Glomerular endothelial cell (primary cell): ENCODE measurements at places on chromosomes 2 and 18. TPM values are rescaled to one million over a fixed set of nuclear protein-coding genes. Genes with fewer than 3 reads are reported as not detected.

Gene TMEFF2
- not detected in 2 replicates for total RNA-seq

Gene CCDC74B
- total RNA-seq, result 1.2 and 2.2 TPM in 2 replicates

Gene ABCG5
- not detected in 2 replicates for total RNA-seq

Gene SP140L
- total RNA-seq, result 15.0 and 34.2 TPM in 2 replicates

Gene EGR4
- total RNA-seq, result not detected in 2 replicates

Gene HYCC2
- total RNA-seq, result 6.2 and 11.0 TPM in 2 replicates

Gene INO80B
- total RNA-seq, result 17.2 and 21.7 TPM in 2 replicates

Gene OBSL1
- 11.9 and 20.6 TPM in 2 replicates for total RNA-seq

Gene LBH
- 21.4 and 23.0 TPM in 2 replicates for total RNA-seq

Gene UGT1A9
- total RNA-seq, result not detected in 2 replicates

Gene CREB1
- 28.1 and 47.6 TPM in 2 replicates for total RNA-seq

Gene SYT4
- not detected in 2 replicates for total RNA-seq

Gene RNF181
- total RNA-seq, result 231 and 261 TPM in 2 replicates

- no peak for DNase-seq
Observed at GRCh38 chr2:190446193-190446592, 38.0 kb downstream of the MFSD6 start.

GRCh38 chr18:21486905-21487437 is 113.5 kb downstream of the ESCO1 start:
- no peak for DNase-seq

GRCh38 chr2:120439637-120440384 is 93.9 kb downstream of the INHBB start:
- no peak for DNase-seq

- no peak for DNase-seq
Observed at GRCh38 chr2:29281086-29281915, 166.1 kb downstream of the CLIP4 start.

DNA sequence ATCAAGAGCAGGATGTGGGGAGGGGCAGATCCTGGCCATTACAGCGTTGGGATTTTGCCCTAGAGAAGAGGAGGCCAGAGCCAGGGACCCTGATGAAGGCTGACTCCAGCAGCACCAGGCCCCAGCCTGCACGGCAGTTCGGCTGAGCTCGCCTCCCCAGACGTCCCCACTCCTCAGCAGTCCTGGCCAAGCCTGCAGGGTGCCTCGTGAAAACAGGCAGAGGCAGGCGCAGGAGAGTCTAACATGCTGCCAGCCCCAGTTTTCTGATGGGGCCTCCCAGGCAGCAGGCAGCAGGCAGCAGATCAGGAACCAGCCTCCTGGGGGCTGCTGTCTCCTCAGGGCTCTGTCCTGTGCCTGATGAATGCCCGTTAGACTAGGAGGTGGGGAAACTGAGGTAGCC is 19.7 kb upstream of the GLI2 start:
- no peak for DNase-seq

DNA sequence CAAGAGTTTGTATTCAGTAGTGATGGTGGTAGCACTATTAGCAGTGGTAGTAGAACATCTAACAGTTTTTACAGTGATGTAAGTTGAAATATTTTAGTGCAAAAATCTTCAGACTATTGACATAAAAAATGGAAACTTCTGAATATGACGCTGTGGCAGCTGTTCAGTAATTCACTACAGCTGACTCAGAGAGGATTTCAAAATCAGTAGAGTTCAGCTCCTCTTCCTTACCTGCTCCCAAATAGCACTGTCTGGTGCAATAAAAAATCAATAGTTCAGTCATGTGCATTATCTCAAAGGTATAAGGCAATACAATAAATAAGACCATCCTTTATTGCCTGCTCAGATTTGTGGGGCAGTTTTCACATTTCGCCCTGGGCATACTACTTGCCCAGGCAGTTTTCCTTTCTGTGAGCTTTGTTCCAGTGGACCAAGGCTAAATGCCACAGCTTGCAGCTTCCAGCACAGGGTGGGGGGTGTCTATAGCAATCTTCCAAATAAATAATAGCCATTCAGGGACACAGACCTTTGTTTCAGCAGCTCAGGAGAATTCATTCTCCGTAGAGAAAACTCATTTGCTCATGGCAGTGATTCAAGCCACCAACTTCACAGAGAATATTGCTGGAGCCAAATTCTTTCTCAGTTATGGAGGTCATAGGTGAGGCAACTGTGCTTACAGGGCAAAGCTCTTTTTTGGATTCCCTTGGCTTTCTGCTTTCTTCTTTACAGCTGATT is 33.9 kb upstream of the GORASP2 start:
- no peak for DNase-seq

- no peak for DNase-seq
Observed at GRCh38 chr2:104744537-104744936, 109.4 kb upstream of the POU3F3 start.

DNA sequence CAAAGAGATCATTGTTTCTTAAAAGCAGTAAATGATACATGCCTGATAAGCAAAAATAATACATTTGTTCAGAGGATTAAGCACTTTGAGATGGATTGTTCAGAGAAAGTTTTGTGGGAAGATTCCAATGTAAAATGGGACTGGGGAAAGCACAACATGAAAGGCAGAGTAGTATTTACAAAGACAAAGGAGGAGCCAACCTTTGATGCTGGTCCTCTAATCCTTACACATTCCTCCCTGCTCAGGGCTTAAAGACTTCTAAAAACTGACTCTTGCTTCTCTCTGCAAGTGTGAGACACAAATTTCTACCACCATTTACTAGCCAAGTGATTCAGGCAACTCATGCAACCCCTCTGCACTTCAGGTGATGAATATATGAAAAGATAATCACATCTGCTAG is 47.2 kb upstream of the REG3G start:
- DNase-seq, result no peak

GRCh38 chr18:79523206-79523735 is 127.5 kb downstream of the NFATC1 start:
- no peak for DNase-seq

GRCh38 chr18:9413576-9413975 is 61.7 kb upstream of the RALBP1 start:
- DNase-seq, result no peak

GRCh38 chr2:127134833-127135830 is 28.2 kb upstream of the BIN1 start:
- DNase-seq, result no peak

DNA sequence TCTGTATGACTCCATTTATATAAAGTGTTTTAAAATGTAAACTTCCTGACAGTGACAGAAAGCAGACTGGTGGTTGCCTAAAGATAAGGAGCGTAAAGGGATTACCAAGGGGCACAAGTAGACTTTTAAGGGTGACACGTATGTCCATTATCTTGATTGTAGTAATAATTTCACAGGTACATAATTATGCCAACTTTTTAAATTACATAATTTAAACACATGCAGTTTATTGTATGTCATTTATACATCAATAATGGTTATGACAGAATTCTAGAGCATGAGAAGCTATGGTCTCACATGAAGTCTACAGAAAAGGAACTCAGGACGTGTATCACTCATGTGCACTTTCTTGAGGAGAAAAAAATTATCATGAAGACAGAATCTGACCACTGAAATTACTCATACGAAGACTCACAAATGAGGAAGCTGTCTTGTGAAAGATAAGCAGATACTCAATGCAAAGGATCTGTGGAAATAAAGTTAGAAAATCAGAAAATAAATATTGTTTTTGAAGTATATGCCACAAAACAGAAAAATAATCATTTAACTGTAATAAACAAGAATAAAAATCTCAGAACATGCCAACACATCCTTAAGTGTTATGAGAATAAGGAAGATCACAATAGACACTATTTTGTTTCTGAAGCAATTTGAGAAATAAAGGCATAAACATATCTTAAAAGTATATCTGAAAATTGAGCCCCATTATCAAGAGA is 84.4 kb downstream of the TMEM131 start:
- no peak for DNase-seq

GRCh38 chr2:107693604-107694003 is 133.1 kb upstream of the RGPD4 start:
- DNase-seq, result no peak

- no peak for DNase-seq
Observed at GRCh38 chr2:65834062-65834461, 401.7 kb upstream of the SPRED2 start.

GRCh38 chr2:231687133-231687852 is 21.0 kb upstream of the PTMA start:
- no peak for DNase-seq

- no peak for DNase-seq
Observed at GRCh38 chr2:155842103-155842502, 490.4 kb downstream of the NR4A2 start.

GRCh38 chr2:238902285-238902684 is 54.4 kb downstream of the TWIST2 start:
- no peak for DNase-seq

DNA sequence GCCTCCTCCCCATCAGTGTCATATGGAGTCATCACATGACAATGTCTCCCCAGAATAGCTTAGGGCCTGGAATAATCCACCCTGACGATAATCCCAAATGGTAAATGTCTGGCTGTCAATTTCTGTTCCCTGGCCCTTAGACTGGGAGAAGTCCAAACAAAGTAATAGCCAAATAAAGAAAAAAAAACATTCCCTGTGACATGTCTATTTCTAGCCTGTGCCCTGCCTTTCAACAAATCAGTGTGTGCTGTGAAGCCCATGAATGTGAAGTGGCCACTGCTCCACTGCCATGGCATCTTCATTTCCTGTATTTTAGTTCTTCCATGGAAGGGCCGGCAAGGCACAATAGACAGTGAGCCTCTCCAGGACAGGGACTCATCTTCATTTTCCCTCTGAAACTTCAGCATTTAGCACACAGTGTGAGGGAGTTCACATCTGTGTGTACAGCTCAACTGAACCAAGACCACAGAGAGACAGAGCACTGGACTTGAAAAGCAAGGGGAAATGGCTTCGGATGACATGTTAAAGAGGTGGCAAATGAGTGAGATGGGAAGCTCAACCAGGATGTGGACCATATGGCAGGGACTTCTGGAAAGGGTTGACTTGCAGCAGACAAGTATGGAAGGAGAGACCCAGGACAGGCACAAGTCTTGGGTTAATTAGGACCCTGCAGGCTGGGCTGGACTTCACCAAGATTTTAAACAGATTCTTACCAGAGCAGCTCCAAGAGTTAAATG is 140.0 kb downstream of the ANTXR1 start:
- DNase-seq, result no peak

- DNase-seq, result no peak
Observed at GRCh38 chr2:227921648-227922047, 50.2 kb downstream of the DAW1 start.

- no peak for DNase-seq
Observed at GRCh38 chr2:64632835-64633819, 20.6 kb downstream of the SERTAD2 start.

DNA sequence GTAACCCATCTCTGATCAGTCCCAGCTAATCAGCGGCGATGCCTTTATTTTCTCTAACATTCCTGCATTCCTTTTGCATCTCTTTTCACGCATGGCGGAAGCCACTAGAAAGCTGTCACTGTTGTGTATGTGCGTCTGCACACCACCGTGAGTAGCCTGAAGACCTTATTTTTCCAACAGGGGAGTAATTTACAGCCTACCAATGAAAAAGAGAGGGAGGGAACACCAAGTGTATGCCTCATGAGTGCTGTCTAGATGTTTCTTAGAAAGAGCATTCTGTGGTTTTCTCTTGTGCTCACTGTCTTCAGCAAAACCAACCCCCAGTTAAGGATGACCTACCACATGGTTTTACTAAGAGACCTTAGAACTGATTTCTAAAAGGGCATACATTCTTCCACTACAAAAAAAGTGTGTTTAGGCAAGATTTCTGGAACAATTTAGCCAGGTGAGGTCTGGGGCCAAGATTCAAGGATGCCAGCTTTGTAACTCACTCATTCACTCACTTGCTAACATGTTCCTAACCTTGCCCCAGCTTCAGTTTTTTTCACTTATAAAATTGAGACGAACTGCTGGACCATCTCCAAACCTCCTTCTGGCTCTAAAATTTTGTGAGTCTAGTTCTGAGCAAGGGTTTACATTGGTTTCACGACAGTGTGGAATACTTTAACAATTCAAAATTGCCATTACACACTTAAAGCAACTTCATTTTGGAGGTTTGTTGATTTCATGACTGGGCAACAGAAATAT is 51.4 kb downstream of the BCL2 start:
- no peak for DNase-seq
